ENCODE measurements at places on chromosomes 12 and 14.

DNA sequence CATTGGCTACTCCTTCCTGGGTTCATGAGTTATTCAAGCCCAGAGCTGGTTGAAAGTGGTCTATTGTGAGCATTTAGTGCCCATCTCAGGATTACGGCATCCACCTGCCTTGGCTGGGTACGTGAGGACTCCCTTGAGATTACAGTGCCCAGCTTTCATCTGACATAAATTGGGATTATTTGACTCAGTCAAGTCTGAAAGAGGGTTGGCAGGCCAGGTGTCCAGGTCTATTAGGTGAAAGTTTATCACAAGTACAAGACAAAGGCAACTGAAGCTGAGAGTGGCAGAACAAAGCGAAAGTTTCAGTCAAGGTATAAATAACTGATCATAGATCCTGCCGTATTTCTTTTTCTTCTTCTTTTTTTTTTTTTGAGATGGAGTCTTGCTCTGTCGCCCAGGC lies 84.6 kb upstream of the ATF7IP start:
- DNase-seq = no peak

GRCh38 chr12:104682790-104683279 lies 226.1 kb downstream of the CHST11 start:
- DNase-seq = no peak

DNA sequence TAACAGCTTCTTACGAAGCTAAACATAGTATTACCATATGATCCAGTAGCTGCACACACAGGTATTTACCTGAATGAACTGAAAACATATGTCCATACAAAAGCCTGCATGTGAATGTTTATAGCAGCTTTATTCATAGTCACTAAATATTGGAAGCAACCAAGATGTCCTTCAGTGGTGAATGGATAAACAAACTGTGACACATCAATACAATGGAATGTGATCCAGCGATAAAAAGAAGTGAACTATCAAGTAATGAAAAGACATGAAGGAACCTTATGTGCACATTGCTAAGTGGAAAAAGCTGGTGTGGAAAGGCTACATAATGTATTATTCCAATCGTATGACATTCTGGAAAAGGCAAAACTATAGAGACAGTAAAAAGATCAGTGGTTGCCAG lies 38.1 kb upstream of the JDP2 start:
- DNase-seq = no peak

GRCh38 chr14:99586761-99587459 lies 17.1 kb downstream of the CCDC85C start:
- no peak for DNase-seq

DNA sequence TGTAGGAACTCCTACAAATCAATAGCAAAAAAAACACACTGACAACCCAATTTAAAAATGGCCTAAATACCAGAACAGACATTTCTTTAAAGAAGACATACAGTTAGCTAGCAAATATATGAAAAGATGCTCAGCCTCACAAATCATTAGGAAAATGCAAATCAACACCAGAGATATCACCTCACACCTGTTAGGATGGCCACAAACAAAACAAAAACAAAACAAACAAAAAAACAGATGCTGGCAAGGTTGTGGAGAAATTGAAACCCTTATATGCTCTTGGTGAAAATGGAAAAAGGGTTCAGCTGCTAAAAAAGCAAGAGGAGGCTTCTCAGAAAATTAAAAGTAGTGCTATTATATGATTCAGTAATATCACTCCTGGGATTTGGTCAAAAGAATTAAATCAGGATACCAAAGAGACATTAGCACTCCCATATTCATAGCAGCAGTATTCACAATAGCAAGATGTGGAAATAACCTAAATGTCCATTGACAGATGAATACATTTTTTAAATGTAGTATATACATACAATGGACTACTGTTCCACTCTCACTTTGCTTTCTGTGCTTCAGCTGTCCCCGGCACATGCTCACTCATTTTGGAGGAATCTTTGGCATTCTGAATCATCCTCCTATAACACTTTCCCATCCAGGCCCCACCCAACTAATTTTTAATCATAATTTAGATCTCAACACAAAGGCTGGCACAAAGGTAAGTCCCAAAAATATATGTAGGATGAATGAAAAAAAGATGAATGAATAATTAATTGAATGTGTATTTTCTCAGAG lies 99.1 kb downstream of the SYT1 start:
- DNase-seq = no peak

GRCh38 chr12:14257734-14258574 lies 107.5 kb upstream of the ATF7IP start:
- DNase-seq = no peak

DNA sequence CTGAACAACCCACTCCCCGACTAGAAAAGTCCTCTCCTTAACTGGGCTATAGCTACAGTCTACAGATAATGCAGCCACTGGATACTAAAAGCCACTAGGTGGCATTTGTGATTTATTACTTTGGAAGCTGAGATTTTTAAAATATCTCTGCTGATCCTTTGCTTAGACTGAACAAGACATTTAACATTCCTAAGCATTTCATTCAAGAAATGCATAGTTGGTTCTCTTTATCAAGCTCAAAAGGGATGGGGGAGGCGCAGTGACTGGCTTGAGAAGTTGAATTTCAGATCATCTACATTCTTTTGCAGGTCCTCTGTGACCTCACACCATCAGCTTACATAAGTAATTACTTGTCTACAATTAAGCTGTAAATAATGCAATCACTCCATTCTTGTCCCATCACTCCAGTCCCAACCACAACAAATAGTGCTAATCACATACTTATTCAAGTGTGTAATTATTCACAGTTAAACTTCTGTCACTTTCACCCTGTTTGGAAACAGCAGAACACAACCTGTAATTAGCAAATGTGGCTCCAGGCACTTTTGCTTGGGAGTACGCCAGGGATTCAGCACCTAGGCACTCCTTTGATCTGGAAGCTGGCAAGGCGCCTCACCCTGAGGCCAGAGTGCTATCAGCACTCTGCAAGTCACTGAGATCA lies 203.6 kb downstream of the NOVA1 start:
- no peak for DNase-seq

- DNase-seq = no peak
These were observed 63.6 kb upstream of the PWP1 start for GRCh38 chr12:107622001-107622400.

GRCh38 chr12:28104903-28105864 lies 85.1 kb upstream of the CCDC91 start:
- no peak for DNase-seq

DNA sequence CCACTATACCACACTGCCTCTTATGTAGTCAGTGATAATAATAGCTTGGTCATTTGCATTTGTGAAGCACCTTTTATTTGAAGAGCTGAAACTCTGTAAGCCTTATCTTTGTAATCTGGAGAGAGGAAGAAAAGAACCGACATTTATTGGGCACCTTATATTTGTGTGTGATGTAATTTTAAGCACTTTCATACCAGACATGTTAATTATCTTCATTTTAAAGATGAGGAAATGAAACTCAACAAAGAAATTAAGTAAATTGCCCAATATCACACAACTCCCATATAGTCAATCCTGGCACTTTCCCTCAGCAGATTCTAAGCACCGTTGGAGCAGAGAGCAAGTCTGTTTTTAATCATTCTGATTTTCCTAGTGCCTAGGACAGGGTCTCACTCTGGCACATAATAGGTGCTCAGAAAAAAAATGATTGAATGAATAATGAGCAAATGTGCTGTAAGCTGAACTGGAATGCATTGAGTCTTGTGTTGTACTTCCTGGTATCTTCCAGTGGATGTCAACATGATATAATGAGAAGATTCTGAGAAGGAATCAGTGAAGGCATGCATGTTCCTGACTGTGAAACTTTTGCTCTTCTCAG lies 418.9 kb downstream of the ZFP36L1 start:
- DNase-seq = no peak

DNA sequence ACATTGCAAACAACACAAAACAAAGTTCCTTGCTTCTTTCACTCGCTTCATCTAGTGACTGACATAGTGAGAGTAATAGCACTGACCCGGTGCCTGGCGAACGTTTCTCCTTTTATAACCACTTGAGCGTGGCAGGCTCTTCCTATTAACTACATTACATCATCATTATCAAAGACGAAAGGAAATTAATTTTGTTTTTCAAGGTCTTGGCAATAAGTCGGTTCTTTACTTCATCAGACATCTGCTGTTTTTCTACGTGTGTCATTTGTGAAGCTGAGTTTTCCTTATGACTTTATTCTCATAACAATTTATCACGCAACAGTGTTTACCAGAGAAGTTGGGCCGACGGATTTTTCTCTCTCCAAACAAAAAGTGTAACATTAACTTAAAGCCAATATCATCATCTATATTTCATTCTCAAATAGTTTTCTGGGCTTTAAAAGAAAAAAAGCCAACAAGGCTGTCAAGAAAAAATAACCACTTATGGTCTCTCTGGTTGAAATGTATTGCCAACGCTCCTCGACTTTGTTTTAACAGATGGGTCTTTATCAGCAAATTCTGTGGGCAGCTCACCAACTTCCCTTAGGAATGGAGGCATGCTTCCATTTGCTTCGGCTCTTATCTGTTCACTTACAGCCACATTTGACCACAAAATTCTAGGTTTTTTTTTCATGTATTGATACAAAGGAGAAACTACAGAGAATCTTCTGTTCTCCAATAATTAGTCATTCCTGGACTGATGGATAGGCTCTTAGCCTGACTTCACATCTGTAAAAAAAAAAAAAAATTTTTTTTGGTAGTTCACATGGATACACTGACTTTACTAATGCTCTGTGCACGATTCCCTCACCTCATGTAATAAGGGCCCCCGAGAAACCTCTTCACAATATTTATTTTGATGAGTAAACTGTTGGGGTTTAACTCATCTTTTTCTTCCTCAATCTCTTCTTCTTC lies 97.1 kb upstream of the CDKN3 start:
- no peak for DNase-seq

GRCh38 chr12:80364056-80364455 lies 80.0 kb upstream of the PTPRQ start:
- DNase-seq = no peak

DNA sequence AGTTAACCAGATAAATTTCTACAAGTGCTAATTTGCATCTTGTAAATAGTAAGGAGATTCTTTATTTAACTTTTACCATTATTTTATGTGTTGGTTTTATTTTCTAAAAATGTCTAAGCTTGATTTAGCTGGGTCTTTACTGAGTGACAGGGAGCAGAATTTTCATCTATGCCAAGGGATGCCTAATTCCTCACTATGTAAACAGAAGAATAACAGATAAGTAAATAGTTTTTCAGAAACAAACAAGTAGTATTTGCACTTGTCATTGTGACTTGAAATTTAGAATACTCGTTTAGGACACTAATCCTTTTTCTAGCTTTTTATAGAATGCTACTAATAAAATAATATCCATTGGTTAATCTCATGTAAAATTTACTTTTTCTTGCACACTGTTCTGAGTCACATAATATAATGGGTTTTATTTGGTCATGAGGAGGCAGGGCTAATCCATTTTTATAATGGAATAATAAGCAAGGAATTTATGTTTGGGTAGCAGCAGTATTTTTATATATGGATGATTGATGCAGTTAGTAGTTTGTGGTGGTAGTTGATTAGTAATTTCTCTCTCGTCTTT lies 746.5 kb downstream of the SLC6A15 start:
- no peak for DNase-seq

GRCh38 chr12:120361506-120362208 lies 7.3 kb downstream of the MSI1 start:
- DNase-seq = no peak

- no peak for DNase-seq
These were observed 593 bp downstream of the UNC119B start for GRCh38 chr12:120710805-120711296.

- DNase-seq = no peak
These were observed 88.0 kb downstream of the TMEM132D start for GRCh38 chr12:129815846-129816245.

GRCh38 chr12:55925870-55926737 lies 1.6 kb downstream of the PYM1 start:
- DNase-seq = no peak

- no peak for DNase-seq
These were observed 64.1 kb upstream of the HIF1A start for GRCh38 chr14:61631045-61631687.

DNA sequence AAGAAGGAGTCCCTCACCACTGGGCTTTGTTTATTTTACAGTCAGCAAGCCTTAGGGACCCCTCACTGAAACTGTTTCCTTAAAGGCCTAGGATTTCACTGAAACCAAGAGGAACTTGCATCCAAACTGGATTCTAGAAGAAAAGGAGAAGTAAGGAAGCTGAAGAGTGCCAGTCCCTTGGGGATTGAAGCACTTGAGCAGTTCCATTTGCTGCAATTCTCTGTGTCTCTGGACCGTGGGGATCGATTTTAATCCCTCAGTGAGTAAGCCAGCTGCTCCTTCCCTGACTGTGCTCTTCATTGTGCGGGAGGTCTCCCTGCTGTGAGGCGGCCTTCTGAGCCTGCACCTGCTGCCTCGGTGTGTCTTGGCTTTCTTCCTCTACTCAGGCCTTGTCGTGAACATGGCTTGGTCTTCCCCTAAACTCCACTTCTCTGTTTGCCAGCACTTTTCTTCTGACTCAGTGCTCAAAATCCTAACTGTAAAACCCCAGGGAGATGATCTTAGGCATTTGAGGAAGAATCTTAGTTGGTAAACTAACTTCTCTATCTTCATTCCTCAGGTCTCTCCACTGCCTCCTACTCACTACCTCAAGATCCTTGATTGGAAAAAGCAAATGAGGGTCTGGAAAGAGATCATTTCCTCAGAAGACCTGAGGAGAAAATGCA lies 132.6 kb downstream of the SLC38A6 start:
- no peak for DNase-seq

DNA sequence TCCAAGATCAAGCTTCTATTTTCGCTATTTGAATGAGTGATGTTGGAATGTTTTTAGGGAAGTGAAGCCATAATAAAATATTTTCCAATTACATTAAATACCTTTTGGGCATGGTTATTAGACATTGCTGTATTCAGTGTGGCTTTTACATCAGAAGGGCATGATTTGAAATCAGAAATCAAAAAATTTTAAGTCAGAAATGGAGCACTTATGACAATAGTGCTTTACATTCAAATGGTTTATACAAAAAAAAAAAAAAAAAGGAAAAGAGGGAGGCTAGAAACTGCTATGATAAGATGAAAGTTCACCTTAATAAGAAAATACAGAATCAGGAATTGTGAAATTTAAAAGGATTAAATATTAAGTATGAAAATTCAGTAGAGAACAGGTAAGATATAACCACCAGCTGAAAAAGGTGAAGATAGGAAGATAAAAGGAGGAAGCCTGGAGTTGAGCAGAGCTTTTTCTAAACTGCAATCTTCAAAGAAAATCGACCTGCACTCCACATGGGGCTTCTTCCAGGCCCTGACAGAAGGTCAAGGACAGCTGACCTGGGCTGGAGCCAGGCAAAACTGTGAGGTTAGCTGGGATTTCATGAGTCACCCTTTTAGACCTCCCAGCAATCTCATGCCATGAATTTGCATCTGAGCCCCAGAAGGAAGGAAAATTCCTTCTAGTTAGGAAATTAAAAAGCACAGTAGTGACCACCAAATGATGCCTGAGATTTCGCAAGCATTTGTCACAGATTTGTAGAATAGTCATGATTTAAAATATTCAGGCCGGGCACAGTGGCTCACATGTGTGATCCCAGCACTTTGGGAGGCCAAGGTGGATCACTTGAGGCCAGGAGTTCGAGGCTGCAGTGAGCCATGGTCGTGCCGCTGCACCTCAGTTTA lies 23.4 kb upstream of the BMP4 start:
- DNase-seq = no peak

GRCh38 chr12:105102673-105103072 lies 4.9 kb upstream of the WASHC4 start:
- no peak for DNase-seq

- DNase-seq = no peak
These were observed 11.1 kb downstream of the EXOC3L4 start for GRCh38 chr14:103105580-103106150.
